ENCODE measurements at places on chromosomes 11 and 22. TPM values are rescaled to one million over a fixed set of nuclear protein-coding genes. Genes with fewer than 3 reads are reported as not detected.

DNA sequence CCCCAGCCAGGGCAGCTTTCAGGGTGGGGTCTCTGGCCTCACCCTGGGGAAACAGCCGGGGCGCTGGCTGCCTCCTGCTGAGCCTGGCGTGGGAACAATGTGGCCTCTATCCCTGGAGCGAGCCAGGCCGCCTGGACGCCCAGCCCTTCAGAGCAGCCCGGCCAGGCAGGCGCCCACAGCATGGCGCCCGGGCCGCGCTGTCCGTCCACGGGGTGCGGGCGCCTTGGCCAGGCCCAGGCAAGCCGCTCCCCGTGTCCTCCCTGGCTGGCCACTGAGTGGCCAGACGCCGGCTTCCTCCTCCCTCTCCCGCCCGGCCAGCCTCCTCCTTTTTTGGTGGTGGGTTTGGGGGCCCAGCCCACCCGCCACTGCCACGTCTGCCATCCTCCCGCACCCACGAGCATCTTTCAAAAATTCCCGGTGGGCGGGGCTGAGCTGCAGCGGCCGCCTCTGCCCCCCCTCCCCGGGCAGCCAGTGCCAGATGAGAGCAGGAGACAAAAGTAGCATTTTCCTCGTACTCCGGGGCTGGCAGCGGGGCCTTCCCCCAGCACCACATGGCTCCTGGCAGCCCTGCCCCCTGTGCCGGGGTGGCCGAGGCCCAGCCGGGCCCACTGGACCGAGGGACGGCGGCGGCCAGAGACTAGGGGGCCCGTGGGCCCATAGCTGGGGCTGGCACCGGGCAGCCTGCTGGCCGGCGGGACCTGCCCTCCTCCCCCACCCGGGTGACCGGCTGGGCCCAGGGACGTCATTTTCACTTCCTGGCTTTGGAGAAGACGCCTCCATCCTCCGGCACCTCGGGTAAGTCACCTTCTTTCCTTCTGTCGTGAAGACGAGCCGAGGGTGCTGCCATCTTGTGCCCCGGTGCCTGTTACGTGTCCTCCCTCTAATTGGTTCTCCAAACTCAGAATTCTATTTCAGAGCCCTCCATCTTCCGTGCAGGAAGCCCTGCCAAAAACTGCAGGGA lies 70.2 kb upstream of the PPARA start:
- no peak for DNase-seq

The NXPE4 gene
- not detected for total RNA-seq

DNA sequence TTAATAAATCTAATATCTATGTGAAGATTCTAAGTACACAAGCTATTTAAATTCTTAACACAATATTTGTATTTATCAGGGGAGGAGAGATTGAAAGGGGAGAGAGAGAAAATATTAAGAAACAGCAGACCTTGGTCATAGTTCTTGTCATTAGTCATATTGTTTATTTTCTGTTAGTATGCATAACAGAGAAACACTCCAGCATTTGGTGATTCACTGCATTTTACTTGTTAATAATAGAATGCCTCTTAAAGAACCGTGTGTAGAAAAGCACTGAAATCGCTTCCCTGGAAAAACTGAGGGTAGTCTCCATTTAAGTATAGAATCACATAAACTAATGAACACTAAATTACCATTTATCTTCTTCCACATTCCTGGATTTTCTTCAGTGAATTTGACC lies 122.7 kb upstream of the TRPC6 start:
- no peak for DNase-seq

The GPHA2 gene
- not detected for total RNA-seq

- no peak for DNase-seq
These were observed 34.3 kb downstream of the GUCY1A2 start for GRCh38 chr11:106983991-106984390.

The ACP2 gene
- total RNA-seq: 10.3 TPM

GRCh38 chr22:24695561-24696511 lies 78.7 kb downstream of the PIWIL3 start:
- DNase-seq: no peak

GRCh38 chr11:6228520-6228919 lies 5.9 kb downstream of the FHIP1B start:
- DNase-seq: no peak

GRCh38 chr22:37166675-37167066 lies 17.0 kb upstream of the IL2RB start:
- no peak for DNase-seq

GRCh38 chr11:925158-925495 lies 543 bp upstream of the AP2A2 start:
- no peak for DNase-seq

GRCh38 chr11:86696004-86696403 lies 23.6 kb upstream of the ME3 start:
- no peak for DNase-seq

GRCh38 chr11:111089759-111090158 lies 155.8 kb upstream of the POU2AF2 start:
- DNase-seq: no peak

DNA sequence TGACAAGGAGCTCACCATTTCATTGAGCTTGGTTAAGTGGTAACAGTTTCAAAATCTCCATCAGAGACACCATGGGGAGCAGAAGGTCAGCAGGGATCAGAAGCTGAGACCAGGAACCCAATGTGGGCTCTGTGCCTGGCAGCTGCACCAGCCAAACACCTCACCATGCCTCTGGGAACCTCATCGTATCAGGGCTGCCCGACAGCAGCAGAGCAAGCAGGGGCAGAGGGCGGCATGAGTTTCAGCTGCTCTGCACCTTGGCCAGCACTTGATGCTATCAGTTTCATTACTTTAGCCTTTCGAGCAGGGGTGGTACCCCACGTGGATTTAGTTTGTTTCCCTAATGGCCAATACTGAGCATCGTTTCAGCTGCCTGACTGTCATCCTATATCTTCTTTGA lies 77.8 kb downstream of the DGCR2 start:
- DNase-seq: no peak

GRCh38 chr11:12249590-12250260 lies 127.6 kb upstream of the PARVA start:
- DNase-seq: no peak

DNA sequence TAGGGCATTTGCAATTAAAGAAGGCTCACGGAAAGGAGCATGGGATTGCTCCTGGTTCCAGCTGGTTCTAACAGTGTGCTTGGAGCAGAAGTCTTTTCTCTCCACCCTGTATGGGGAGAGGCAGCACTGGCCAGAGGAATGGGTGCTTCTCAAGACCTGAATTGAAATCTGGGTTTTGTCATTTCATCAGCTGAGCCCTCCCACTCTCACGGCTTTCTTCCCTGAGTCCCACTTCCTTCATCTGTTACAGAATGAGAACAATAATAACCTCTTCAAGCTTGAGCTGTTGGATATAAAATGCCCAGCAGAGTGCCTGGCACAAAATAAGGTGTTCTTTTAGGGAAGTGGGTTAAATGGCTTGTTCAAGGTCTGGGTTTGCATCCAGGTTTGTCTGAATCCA lies 17.2 kb downstream of the CNTF start:
- DNase-seq: no peak

GRCh38 chr22:25509374-25509791 lies 55.1 kb upstream of the GRK3 start:
- DNase-seq: no peak

The DTX4 gene
- 25.8 TPM for total RNA-seq

GRCh38 chr22:47309476-47309875 lies 547.0 kb downstream of the TBC1D22A start:
- DNase-seq: no peak

DNA sequence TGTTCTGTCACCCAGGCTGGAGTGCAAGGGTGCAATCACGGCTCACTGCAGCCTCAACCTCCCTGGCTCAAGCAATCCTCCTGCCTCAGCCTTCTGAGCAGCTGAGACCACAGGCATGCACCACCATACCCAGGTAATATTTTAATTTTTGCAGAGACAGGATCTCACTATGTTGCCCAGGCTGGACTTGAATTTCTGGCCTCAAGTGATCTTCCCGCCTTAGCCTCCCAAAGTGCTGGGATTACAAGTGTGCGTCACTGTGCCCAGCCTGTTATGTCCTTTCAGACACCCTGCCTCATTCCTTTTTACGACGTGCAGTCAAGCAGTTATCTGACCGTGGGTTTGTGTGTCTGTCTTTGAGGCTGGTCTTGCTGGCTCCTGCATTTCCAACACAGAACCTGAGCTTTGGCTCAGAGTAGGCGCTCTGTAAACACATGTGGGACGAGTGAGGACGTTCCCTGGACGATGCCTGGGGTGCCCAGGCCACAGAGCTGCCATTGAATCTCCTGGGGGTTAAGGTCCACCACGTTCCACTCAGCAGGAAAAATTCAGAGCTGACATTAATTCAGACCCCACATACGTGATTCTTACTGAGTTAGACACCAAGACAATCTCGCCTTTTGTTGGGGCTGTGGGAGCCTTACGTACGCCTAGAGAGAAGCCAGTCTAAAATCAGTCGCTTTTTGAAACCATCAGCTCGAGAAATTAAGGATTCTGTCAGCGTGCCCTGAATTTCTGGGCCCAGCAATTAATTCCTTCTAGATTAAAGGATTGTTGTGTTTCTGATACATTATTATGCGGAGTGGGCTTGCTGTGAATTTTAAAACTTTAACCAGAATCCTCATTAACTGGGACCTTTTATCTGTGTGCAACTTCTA lies 21.5 kb upstream of the EMID1 start:
- no peak for DNase-seq

DNA sequence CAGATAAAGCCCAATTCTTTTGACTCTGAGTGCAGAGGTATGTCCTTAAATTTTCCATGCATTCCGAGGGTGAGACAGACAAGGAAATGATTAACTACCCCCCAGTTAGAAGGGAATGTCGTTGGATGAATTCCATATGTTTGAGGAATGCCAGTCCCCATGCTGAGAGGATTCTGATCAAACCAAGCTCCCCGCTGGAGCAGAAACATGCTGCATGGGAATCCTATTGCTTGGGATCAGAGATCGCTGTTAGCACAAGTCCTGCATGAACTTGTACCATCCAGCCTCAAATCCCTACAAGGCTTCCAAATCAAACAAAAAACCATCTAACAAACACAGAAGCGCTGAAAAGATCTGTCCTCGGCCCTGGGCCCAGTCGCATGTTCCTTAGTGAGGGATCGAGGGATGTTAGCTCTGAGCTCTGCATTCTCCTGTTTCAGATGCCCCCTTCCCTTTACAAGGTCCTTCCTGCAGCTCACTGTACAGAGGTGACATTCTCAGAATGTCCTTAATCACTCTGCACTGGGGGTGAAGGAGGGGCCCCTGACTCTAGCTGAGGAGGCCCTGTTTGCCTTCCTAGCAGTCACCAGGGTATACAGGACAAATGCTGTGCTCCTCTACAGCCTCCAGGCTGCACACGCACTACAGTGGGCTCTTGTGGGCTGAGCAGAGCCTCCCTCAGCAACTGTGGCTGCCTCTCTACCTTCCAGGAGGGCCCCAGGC lies 353.4 kb downstream of the TENM4 start:
- no peak for DNase-seq

The CHRDL2 gene
- total RNA-seq: not detected

DNA sequence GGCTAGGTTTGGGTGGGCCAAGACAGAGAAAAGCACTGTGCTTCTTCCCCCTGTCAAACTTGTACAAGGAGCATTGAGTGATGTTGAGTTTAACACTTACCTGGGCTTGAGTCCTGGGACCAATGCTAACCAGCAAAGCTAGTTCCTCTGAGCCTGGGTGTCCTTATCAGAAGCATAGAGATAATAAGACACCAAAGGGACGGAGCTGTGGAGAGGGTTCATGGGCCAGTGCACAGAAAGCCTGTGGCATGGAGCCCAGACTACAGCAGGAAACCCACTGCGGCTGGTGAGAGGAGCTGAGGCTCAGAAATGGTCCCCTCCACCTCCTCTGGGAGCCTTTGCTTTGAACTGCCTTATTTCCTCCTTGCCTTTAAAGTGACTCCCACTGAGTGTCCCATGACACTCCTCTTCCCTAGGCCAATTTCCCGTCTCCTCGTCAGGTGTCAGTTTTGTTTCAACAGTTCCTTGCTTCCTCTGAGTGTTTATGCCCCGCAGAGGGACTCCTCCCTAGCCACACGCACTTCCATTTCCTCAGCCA lies 9.4 kb downstream of the SLCO2B1 start:
- DNase-seq: no peak

- DNase-seq: no peak
These were observed 560.8 kb downstream of the BRD1 start for GRCh38 chr22:49266561-49267519.

DNA sequence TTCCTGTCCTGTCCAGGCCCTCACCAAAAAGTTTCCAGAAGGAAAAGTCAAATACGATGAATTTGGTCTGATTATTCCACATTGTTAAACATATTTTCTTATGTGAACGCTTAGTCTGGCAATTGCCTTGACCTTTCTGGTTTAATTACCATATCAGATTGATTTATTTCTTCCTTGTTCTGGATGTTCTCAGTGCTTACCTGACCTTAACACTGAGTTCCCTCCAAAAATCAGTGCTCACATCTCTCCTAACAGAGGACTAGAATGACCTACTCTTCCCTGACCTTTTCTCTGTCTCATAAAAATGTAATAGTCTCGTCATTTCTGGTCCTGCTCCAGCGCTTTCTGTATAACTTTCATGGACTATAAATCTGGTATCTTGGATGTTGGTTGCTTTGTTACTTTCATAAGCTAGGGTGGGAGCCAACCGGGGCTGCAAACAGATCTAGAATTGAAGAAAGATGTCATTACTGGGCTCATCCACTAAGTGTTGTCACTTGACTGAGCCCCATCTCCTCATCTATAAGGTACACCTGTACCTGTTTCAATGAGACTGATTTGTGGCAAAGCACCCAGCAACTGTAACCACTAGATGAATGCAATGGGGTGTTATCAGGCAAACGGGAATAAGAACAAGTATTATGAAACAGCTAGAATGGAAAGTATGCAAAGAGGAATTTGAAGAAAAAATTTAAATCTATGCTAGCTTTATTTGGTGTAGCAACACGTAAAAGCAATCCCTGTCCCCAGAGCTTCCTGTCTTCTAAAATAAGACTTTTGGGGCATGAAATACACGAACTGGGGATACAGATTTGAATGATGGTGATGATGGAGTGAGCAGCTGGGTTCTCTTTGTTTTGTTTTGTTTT lies 2.4 kb downstream of the FADS2 start:
- no peak for DNase-seq

DNA sequence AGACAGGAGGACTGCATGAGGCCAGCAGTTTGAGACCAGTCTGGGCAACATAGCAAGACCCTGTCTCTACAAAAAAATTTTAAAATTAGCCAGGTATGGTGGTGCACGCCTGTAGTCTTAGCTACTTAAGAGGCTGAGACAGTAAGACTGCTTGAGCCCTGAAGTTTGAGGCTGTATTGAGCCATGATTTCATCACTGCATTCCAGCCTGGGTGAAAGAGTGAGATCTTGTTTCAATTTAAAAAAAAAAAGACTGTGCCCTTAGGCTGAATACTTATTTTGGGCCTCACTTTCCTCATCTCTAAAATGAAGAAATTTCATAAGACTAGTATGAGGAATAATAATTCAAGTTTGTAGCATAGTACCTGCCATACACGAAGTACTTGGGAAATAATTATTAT lies 6.9 kb downstream of the AQP11 start:
- DNase-seq: no peak

The EPS8L2 gene
- 13.4 TPM for total RNA-seq

GRCh38 chr11:94802501-94802900 lies 34.3 kb downstream of the AMOTL1 start:
- no peak for DNase-seq

The DNAJB13 gene
- total RNA-seq: not detected

- no peak for DNase-seq
These were observed 19.7 kb upstream of the CTTN start for GRCh38 chr11:70378506-70379134.

GRCh38 chr22:19983741-19984140 lies 32.9 kb downstream of the ARVCF start:
- no peak for DNase-seq

The ELP4 gene
- 17.7 TPM for total RNA-seq

- DNase-seq: no peak
These were observed 60.0 kb downstream of the DKK3 start for GRCh38 chr11:11948242-11948947.

The C1QTNF5 gene
- total RNA-seq: not detected

All from GM12878 (cell line).